ENCODE measurements at places on chromosomes 16 and 17.

DNA sequence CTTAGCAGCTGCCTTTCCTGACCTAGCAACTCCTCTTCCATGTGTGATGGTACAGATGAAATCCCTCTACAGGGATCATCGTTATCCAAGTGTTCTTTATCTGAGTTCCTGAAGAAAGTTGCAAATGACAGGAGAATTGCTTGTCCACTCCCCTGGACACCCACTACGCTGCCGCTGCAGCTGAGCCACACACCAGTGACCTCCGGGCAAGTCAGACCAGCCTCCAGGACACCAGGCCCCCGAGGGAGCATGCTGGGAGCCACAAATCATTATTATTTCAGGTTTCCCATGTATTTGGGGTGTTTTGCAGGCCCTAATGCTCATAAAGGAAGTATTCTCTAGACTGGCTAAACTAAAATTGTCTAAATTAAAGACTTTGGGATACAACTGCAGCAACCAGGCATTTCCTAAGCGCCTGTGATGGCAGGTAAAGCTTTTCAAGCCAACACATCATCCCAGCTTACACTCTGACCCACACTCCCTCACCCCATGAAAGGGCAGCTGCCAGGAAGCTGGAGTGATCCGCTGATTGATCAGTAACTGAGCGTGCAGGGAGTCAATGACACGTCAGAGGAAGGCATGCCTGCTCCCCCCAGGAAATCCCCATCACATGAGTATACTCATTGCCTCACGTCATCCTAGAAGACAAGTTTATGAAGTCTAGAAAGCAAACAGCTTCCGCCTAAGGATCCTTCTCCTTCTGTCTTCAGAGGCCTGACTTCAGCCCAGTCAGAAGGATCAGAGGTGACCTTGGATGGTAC lies 14.4 kb downstream of the FA2H start:
- DNase-seq: no peak

GRCh38 chr16:677316-678190 lies 2.1 kb downstream of the RHBDL1 start:
- DNase-seq: no peak

DNA sequence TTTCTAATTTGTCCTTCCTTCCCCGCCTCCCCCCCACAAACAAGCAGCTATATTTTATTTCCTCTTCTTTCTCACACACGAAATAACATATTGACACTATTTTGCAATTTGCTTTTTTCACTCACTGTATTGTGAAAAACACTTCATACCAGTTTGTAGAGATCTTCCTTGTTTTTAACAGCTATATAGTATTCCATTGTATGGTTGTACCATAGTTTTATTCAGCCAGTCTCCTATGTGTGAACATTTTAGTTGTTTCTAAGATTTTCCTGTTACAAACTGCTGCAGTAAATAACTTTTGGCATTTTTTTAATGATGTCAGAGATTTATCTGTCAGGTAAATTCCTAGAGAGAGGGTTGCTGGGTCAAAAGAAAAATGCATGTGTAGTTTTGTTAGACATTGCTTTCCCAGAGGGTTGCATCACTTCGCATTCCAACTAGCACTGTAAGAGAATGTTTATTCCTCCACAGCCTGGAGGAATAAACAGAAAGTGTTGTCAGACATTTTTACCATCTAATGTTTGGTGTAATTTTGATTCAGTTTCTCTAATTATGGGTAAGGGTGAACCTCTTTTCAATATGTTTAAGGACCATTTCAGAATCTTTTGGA lies 101.2 kb downstream of the MRTFB start:
- no peak for DNase-seq

DNA sequence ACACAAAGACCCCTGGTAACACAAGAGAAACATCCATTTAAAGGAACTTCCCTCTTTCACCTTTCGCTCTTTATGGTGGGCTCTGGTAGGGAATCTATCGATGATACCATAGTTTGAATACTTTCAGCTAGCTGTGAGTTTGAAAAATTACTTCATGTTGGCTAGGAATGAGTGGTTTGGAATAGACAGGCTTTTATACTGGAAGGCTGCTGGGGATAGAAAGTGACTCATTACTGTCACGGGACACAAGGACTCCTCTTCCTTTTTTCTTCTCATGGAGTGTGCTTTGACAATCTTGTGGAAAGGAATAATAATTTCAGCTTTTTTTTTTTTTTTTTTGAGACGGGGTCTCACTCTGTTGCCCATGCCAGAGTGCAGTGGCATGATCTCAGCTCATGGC lies 76.9 kb downstream of the CYB561 start:
- no peak for DNase-seq

DNA sequence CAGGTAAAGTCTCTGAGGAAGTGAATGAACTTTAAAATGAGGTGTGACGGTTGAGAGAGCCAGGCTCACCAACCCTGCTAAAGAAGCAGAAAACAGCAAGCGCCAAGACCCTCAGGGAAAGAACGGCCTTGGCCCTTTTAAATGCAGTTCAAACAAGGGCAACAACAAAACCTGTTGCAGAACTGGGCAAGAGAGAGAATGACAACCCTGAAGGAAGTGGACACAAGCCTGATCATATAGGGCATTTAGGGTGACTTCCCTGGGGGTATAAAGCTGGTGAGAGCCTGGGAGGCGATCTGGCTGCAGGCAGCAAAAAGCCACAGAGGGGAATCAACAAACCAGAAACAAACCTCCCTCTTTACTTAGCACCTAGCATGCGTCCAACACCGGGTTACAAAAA lies 1.0 kb downstream of the CPPED1 start:
- no peak for DNase-seq

DNA sequence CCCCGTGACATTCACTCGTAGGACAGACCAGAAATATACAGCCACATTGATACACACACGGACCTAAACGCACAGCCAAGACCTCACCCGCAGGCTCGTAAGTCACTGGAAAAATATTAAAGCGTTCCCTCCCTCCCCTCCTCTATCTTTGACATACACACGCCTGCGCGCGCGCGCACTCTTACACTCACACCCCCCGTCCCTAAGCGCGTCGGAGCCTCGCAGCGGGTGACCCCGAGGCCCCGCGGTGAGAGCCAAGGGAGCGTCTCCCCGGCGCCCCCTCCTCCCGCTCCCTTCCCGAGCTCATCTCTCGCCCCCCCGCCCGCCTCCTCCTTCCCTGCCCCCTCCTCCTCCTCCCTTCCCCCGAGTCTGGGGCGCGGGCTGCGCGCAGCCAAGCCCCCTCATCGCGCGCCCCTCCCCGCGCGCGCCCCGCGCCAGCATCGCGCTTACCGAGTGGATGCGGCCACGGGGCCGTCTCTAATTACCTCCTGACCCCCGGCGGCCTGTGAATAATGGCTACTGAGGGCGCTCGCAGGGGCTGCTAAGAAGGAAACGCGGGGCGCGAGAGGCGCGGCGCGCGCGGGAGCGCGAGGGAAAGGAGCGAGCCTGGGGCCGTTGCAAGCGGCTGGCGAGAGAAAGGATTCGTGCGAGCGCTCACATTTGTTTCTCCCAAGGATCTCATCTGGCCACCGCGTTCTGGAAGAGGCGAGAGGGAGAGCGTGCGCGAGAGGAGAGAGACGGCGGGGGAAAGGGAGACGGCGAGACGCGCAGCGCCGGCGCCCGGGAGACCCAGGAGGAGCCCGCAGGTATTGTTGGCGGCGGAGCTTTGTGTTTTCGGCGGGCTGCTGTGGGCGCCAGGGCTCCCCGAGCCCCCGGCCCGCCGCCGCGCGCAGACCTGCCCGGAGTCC lies 42.4 kb downstream of the RAI1 start:
- DNase-seq: no peak

DNA sequence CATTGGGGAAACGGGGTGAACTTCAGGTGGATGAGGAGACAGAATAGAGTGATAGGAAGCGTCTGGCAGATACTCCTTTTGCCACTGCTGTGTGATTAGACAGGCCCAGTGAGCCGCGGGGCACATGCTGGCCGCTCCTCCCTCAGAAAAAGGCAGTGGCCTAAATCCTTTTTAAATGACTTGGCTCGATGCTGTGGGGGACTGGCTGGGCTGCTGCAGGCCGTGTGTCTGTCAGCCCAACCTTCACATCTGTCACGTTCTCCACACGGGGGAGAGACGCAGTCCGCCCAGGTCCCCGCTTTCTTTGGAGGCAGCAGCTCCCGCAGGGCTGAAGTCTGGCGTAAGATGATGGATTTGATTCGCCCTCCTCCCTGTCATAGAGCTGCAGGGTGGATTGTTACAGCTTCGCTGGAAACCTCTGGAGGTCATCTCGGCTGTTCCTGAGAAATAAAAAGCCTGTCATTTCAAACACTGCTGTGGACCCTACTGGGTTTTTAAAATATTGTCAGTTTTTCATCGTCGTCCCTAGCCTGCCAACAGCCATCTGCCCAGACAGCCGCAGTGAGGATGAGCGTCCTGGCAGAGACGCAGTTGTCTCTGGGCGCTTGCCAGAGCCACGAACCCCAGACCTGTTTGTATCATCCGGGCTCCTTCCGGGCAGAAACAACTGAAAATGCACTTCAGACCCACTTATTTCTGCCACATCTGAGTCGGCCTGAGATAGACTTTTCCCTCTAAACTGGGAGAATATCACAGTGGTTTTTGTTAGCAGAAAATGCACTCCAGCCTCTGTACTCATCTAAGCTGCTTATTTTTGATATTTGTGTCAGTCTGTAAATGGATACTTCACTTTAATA lies 7.0 kb upstream of the TMEM235 start:
- no peak for DNase-seq

GRCh38 chr17:77064598-77064997 lies 76.2 kb upstream of the SEC14L1 start:
- DNase-seq: no peak

DNA sequence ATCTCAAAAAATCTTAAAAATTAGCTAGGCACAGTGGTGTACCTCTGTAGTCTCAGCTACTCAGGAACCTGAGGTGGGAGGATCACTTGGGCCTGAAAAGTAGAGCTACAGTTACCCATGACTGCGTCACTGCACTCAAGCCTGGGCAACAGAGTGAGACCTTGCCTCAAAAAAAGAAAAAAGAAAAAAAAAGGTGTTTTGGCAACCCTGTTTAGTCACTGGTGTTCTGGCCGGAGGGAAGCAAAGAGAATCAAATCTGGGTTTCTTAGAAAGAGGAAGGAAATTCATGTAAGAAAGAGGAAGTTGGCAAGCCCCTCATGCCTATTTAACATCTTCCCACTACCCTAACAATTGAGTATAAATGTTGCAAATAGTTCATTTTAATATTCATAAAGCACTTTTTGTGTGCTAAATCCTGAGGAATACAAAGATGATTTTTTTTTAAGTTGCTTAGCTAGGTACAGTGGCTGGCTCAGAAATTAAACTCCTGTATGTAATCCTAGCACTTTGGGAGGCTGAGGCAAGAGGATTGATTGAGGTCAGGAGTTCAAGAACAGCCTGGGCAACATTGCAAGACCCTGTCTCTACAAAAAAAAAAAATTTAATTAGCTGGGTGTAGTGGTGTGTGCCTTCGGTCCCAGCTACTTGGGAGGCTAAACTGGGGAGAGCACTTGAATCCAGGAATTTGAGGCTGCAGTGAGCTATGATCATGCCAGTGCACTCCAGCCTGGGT lies 6.5 kb upstream of the USP32 start:
- DNase-seq: no peak

GRCh38 chr17:78027121-78027520 lies 68.6 kb downstream of the TNRC6C start:
- DNase-seq: no peak

- DNase-seq: no peak
Observed at GRCh38 chr16:85110105-85110504, 2.2 kb downstream of the CIBAR2 start.

- no peak for DNase-seq
Observed at GRCh38 chr16:30060836-30061554, 4.6 kb upstream of the ALDOA start.

GRCh38 chr16:9328411-9328810 lies 237.0 kb downstream of the HAPSTR1 start:
- DNase-seq: no peak

DNA sequence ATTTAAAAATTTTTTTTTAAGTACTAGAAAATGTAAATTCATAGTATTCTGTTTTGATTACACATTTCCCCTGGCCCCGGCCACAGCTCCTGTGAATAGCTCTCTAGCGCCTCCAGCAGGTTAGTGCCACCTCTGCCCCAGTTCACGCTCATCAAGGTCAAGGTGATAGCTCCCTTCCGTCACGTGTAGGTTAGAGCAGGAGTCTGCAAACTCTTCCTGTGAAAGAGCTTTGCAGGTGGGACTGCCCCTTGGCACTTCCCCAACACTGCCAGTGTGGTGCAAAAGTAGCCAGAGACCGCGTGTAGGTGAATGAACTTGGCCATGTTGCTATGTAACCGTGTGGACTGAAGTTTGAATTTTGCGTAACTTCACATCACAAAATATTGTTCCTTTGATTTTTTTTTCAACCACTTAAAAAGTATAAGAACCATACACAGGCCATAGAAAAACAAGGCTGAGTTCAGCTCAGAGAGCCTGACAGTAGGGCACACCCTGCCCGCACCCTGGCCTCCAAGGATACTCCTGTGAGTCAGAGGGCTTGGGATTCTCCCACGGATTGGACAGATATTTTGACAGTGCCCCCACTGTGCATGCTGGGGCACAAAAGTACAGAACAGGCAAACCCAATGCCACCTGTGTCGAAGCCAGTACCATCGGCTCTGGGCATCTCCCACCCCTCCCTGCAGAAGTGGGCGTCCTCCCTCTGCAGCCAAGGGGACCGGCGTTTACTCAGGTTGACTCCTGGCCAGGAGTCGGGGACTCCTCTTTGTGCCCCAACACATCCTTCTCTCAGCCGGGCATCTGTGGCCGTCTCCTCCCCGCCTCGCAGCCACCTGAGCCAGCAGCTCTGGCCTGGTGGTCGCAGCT lies 92.0 kb upstream of the CHMP6 start:
- DNase-seq: no peak

DNA sequence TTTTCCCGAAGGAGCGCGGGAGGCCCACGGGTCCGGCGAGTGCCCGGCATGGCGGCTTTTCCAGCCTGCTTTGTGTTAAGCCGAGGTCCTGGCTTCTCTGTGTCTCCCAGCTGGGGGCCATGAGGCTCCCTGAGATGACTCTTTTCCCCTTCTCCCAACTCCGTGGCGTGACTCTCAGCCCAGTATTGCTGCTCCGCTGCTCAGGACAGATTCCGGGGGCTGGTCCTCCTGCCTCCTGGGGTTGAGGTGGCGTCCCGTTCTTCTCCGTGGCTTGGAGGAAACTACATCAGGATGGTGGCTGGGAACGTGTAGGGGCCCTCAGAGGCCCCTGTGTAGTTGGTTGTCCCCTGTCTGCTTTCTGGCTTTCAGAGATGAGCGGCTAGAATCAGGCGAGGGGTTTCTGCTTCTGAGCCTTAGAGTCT lies 951 bp downstream of the GPS1 start:
- DNase-seq: no peak
